ENCODE measurements at places on chromosomes 5 and 9.

DNA sequence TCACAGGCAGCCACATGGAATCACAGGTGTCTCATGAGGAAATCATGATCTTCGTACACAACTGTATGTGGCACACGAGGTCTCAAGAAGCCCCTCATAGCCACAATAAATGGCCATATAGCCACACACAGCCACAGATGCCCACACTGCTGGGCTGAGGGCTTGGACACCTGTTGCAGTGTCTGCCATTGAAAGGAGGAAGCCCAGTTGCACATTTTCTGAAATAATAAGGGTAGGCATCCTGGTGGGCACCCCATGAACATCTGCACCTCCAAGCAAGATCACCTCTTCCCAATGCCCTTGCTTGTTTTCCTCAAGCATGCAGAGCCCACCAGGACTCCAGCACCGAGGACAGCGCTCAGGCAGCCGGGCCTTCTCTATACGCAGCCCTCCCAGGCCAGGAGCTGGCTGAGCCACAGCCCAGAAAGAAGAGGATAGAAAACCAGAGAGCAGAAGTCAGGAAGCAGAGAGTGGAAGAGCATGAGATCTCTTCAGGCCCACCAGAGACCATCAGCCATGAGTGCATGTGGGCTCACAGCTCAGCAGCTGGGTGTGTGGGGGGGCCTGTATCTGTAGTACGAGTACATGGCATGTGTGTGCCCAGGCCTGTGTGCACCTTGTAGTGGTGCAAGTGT lies 1.0 kb upstream of the ACSL6 start:
- DNase-seq = no peak

DNA sequence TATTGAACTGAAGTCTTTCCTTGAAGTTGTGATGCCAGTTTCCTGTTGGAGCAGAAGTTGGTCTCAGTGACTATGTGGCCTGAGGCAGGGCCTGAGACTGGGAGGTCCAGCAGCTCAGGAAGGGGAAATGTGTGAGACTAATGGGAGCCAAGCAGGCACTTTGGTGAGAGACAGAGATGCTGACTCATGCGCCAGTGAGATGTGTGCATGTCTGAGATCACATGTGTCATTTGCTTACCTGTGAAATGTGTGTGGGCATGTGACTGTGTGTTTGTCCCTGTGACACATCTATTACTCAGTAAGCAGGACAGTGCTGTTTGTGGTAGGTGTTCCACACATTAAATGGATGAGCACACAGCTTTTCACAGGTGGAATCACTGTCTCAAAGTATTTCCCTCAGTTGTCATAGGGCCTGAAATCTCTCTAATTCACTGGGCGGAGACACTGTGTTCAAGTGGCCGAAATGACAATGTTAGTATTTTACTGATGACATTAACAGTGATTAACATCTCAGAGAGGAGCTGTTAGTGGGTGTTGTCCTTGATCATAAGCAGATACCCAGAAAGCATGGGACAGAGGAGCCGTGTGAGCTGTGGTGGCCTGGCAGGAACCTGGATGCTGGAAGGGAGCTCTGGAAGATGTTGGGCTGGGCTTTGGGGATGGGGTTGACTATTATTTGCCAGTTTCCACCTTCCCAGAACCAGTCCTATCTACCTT lies 7.4 kb downstream of the NPR2 start:
- DNase-seq = no peak

DNA sequence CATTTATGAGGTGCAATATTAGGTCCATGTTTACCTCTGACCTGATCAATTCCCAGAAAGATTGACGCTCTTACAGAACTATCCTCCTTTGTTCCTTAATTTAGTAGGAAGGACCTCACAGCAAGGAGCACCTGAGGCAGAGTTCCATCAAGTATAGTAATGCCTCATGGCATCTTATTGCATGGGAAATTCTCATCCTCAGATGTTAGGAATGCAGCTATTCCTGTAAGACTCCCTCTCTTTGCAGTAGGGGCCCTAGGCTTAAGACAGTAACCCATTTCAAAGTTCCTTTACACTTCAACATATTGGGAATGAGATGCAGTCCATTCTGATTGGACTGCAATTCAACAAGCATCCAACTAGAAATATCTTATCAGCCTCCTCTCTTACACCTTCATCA lies 69.8 kb downstream of the SLCO4C1 start:
- no peak for DNase-seq

DNA sequence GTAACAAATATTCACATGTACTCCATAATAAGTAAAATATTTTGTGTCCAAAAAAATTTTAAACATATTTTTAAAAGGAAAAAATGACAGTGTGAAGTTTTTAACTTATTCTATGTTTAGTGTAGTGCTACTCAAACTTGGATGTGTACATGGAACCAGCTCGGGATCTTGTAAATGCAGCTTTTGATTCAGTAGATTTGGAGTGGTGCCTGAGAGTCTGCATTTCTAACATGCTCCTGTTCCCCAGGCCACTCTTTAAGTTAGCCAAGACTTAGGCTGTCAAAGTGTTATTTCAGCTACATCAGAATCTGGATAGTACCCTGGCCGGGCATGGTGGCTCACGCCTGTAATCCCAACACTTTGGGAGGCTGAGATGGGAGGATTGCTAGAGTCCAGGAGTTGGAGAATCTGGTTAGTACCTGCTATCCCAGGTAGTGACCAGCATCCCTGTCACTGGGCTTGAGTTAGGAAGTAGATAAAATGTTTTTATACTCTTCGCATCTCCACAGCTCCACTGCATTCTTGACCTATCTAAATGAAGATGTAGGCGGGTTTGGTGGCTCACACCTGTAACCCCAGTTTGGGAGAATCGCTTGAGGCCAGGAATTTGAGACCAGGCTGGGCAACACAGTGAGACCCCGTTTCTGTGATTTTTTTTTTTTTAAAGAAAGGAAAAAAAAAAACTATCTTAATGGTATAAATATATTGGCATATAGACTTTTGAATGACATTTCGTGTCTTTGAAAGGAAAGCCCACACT lies 60.7 kb upstream of the TTC23L start:
- no peak for DNase-seq

DNA sequence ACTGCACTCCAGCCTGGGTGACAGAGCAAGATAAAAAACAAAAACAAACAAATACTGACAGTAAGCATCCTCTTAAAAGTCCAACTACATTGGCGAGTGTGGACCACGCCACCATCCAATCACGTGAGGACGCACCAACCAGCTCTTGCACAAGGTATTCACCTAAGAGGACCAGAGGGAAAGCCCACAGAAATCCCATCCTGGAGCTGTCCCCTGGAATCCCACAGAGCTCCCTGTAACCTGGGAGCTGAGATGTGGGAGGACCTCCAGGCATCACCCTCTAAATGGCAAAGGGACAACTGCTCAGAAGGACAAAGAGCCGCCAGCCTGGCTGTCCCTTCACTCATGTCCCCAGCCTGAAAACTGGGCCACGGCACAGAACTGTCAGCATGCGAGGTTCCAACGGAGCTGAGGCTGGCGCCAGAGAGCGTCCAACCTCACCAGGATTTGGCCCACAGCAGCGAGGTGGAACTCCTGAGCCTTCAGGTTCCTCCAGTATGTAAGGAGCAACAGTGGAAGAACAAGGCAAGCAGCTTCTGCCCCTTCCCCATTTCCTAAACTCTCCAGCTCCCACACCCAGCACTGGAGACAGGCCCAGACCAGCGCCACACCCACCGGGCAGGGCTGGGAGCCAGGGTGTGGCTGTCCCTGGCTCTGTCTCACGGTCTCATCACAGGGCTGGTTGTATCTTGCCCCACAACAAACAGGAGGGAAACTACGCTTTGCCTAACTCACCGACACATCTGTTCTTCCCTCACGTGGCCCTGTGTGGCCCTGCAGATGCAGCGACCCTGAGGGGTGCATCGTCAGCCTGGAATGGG lies 15.2 kb downstream of the IPPK start:
- no peak for DNase-seq

- DNase-seq = no peak
Measured at GRCh38 chr5:128408622-128409021, 129.4 kb downstream of the FBN2 start.

DNA sequence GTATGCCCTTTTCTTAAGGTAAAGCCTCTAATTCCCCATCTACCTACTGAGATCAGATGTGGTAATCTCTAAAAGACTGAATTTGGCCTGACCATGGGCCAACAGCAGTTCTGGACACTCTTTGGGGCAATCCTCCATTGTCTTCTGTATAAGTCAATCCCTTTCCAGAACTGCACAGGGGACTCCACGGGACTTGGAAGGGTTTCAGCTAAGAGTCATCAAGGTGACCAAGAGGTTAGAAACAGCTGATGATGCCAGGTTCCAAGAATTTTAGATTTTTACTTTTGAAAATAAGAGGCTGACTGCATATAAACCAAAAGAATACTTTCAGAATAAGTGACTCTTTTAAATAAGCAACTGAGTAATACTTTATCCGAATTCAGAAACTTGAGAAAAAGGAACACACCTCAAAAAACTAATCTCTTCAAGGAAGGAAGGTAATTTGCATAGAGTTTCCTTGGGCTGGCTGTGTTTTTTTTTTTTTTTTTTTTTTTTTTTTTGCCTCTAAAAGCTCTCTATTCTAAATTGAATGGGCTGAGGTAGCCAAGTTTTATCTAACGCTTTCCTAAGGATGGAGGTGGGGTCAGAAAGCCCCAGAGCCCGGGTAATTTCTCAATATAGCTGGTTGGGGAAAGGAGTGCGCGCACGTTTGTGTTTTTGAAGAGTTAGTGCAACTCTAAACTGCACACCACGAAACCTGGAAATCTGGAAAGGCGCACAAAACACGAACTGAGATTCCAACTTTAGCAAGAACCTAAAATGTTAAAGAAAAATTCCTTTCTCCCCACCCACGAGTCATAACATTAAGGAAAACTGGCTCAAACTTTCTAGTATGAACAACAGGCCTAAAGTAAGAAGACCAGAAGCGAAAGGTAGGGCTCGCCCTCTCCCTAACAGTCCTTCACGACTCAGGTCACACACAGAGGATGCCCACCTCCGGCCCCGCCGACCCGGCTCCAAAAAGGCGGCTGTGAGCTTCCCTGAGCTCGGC lies 1.3 kb downstream of the VCP start:
- DNase-seq = no peak

GRCh38 chr9:130336027-130336610 lies 70.6 kb downstream of the HMCN2 start:
- no peak for DNase-seq

DNA sequence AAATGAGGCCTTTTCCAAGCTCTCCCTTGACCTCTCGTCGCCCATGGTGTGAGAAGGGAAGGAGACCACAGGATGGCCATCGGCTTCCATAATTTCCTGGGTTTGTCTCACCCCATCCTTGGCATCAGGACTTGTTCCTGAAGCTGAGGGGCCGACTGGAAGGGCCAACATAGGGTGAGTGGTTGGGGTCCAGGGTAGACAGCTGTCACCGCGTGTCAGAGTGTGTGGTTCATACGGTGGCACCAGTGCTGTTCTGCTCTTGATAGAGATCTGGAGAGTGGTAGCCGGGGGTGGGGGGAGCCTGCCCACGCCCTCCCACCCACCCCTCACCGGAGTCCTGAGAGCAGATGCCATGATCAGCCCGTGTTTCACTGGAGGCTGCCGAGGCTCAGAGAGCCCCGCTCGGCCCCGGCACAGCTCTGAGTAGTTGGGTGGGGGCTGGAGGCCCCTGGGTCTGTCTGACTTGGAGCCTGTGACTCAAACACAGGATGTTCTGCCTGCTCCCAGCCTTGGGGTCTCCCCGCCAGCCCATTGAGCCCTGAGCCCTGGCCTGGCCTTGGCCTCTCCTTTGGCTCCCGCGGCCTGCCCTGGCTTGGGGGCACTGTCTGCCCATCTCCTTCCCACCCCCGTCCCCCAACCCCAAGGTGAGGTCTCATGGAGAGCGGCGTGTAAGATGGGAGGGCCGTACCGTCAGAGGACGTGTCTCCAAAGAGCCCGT lies 53.1 kb upstream of the IER5L start:
- DNase-seq = no peak

DNA sequence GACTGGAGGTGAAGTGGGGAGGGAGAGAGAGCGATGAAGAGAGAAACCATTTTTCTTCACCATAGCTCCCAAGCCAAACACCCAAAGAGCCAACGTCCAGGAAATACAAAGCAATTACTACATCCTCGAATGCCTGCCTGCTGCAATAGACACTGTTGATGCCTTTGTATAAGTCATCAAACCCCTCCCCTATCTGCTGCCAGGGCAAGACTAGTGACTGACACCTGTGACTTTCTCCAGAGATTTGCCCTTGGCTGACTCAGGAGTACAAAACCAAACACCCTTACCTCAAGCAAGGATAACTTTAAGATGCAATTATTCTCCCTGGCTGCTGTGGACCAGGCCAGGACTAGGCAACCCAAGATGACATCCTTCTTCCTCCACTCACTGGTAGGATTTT lies 81.8 kb upstream of the RASA1 start:
- no peak for DNase-seq

GRCh38 chr5:10441083-10441991 lies at the start of gene ROPN1L:
Gene ROPN1L (plus strand): TSS chr5:10441879. CDS start chr5:10442168, 289 bp downstream.
- peak; percentile 37 for DNase-seq

- no peak for DNase-seq
Measured at GRCh38 chr9:13410566-13411031, 131.1 kb upstream of the MPDZ start.

DNA sequence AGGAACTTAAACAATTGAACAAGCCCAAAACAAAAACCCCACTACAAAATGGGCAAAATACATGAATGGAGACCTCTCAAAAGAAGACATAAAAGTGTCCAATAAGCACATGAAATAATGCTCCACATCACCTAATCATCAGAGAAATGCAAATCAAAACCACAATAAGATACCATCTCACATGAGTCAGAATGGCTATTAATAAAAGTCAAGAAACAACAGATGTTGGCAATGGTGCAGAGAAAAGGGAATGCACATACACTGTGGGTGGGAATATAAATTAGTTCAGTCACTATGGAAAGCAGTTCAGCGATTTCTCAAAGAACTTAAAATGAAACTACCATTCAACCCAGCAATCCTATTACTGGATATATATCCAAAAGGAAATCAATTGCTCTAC lies 337.4 kb upstream of the GRIA1 start:
- no peak for DNase-seq

GRCh38 chr9:30036558-30036957 lies 2347.9 kb upstream of the ACO1 start:
- no peak for DNase-seq

DNA sequence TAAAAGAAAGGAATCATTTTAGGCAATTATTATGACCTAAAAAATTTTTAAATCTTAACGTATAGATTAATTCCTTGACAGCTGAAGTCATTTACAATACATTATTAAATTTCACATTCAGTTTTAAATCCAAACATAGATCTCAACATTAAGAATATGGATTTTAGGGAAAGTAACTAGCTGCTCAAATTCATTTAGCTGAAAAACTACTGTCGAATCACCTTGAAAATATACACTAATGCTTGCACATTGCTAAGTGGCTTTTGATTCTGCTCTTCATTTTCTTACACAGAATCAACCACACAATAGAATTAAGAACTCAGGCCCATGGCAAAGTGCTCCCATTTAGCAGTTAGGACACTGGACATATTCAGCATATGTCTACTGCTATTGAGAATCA lies 454.2 kb downstream of the RAB3C start:
- no peak for DNase-seq

DNA sequence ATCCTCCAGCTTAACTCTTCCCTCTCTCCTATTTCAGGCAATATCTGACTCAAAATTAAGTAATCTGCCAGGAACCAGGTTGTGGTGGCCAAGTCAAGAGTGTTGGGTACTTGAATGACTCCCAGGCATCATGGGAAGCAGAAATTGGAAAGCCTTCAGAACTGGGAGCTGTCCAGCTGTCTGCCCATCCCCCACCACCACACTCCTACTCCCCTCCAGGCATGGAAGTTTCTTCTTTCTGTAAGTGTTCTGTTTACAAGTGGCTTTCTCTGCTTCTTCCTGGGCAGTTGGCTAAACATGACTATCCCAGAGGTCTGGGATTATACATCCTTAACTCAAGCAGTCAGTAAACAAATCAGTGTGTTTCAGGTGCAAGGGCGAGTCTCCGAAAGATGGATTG lies 14.6 kb upstream of the PBX3 start:
- no peak for DNase-seq
